ENCODE measurements at places on chromosomes 2 and 18.

- DNase-seq = no peak
These were observed 120.3 kb upstream of the UXS1 start for GRCh38 chr2:106314444-106314843.

GRCh38 chr18:36759167-36759776 is 69.5 kb downstream of the TPGS2 start:
- DNase-seq = no peak

- no peak for DNase-seq
These were observed 26.0 kb upstream of the CSRNP3 start for GRCh38 chr2:165443511-165443910.

GRCh38 chr2:160364364-160364763 is 129.2 kb downstream of the RBMS1 start:
- DNase-seq = no peak

GRCh38 chr2:19246496-19246895 is 111.9 kb downstream of the OSR1 start:
- no peak for DNase-seq

DNA sequence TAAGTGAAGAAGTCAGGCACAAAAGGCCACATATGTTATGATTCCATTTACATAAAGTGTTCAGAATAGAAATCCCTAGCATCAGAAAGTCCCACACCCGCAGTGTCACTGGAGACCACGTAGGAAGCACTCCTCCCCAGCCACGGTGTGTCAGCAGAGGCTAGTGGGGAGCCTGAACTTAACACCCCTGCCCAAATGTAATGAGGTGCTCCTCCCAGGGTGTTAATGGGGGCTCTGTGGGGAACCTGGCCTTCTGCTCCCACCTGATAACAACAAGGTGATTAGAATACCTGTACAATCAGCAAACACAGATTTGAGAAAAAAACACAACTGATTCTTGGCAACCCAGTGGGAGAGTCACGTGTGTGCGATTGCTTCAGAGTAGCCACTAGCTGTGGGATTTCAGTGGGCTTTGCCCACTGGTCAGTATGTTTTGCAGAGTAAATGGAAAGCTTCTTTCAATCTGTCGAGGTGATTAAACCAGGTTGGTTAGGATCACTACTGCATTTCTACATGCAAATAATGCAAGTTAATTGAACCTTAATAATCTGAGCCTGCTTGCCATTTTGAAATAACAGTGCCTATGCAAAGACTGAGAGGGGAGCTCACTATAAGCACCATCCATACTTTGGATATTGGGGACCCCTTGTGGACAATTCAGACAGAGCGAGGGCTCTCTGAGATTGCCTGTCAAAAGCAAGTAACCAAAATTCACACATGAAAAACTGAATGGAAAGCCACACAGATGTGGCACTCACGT is 20.6 kb upstream of the ATRAID start:
- no peak for DNase-seq

DNA sequence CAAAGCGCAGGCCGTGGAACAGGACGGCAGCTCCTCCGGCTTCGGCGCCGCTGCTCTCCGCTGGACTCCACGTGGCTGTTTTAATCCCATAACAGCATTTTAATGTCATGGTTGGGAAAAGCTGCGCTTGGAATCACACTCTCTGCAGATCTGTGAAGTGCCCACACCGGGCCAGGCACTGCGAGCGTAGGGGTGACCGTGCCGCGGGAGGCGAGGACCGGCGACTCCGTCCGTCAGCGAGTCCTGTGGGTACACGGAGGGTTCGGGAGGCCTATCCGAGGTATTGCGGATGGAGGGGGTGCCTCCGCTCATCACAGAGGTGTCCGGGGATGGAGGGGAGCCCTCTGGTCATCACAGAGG is 198.0 kb upstream of the SALL3 start:
- DNase-seq = no peak
